SJSA1 (cell line): ENCODE measurements at places on chromosomes 5 and 9. TPM values are rescaled to one million over a fixed set of nuclear protein-coding genes. Genes with fewer than 3 reads are reported as not detected.

DNA sequence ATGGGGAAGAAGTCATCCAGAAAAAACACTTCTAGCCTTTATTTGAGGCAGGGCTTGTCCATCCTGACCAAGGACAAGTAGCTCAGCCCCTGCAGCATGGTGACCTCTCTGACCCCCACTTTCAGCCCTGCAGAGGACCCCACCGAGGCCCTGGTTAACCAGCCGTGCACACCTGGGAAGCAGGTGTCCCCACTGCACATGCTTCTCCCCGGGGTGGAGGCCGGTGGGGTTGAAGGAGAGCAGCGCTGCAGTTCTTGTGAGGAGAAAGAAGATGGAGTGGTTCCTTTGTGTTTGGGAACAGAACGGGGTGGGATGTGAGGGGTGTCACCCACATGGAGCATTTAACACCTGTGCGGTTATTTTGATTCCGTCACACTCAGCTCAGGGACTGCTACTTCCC, 21.1 kb upstream of the ZBTB34 start:
- no peak for DNase-seq

GRCh38 chr5:128574041-128574440, 36.0 kb upstream of the FBN2 start:
- DNase-seq = no peak

DNA sequence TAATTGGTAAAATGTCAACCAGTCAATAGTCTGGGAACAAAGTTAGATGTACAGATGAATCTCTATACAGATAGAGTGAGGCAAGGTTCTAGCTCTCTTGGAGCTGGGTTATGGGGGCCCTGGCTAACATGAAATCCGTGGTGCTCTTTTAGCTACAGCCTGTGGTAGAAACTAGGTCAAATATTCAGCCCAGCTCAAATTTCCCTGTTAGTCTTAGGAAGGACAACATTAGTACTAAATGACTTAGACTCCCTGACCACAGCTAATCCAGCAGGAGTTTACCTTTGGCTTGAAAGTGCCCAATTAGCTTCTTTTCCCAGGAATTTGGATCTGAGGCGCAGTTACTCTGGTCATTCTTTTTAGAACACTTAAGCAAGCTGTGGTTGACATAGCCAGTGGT, 170.5 kb downstream of the DMRTA1 start:
- no peak for DNase-seq

DNA sequence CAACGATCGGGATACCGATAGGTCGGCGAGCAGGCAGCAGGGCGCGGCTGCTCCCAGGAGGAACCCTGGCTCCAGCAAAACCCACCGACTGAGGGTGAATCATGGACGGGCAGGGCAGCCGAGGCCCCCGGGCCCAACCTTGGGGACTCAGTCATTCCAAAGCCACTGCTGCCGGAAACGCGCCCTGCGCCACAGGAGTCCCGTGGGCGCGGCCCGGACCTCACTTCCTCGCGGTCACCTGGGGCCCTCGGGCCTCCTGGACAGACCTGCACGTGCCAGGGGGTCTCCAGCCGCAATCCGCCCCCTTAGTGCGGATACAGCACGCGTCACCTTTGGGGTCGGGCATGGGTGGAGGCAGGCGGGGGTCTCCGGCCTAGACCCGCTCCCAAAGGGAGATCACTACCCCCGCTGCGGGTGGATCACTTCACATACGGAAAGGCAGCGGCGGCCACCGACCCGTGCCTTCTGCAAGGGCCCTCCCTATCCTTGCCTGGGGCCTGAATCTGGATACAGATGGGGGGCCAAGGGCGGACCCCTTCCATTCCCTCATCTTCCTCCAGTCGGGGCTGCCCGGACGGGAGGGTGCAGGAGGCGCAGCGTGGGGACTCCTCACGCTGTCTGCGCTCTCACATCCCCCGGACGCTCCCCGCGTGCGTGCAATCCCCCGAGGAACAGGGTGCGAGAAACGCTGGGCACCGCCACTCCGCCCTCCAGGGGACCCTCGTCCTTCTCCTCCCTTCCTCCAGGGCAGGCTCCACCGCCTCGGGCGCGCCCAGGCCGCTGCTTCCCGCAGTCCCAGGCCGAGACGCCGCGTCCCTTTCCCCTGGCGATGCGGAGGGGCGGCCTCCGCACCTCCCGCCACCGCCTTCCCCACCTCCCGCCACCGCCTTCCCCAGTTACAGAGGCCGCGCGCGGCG, 586 bp downstream of the TXN start:
- DNase-seq = peak; percentile 77

- no peak for DNase-seq
These were observed 119.8 kb upstream of the ALDH1B1 start for GRCh38 chr9:38272710-38273109.

GRCh38 chr9:112502175-112502946, 15.7 kb downstream of the KIAA1958 start:
- no peak for DNase-seq

- DNase-seq = no peak
These were observed 27.5 kb downstream of the B4GALT1 start for GRCh38 chr9:33139421-33140228.

MARCOL gene
- not detected in 2 replicates for total RNA-seq
